Right atrium auricular region (tissue), 2 donors: ENCODE measurements at places on chromosomes 1 and 21. TPM values are rescaled to one million over a fixed set of nuclear protein-coding genes. Genes with fewer than 3 reads are reported as not detected.

The PCSK9 gene
- 0.47 TPM for total RNA-seq

GRCh38 chr21:25126564-25126963 lies 480.7 kb downstream of the MRPL39 start:
- H3K4me1 ChIP-seq: no peaks in the 10 kb centered on the region
- H3K27me3 ChIP-seq: no peaks in the 10 kb centered on the region
- no peaks in the 10 kb centered on the region for H3K36me3 ChIP-seq
- H3K4me3 ChIP-seq: no peak overlapping the region
- H3K27ac ChIP-seq: no peak overlapping the region

DNA sequence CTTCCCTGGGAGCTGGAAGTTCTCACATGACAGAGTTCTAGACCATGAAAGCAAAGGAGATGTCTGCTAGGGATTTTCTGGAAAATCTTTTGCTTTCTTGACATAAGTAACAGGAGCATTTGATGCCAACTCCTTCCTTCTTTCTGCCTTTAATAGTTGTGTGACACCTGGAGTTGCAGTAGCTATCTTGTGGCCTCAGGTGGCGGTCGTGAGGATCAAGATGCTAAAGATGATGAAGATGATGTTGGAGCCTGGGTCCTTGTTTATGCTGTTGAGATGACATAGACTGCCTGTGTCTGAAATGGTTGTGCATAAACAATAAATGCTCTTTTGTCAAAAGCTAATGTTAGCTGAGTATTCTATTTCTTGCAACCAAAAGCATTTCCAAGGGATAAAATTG lies 32.7 kb upstream of the KIRREL1 start:
- DNase-seq: no peak
- no peaks in the 10 kb centered on the region for H3K27me3 ChIP-seq
- no peak overlapping the region for H3K4me3 ChIP-seq
- no peaks in the 10 kb centered on the region for H3K36me3 ChIP-seq
- no peak overlapping the region for H3K27ac ChIP-seq
- no peaks in the 10 kb centered on the region for H3K4me1 ChIP-seq

GRCh38 chr1:106722466-106722865 lies 334.0 kb upstream of the PRMT6 start:
- no peaks in the 10 kb centered on the region for H3K36me3 ChIP-seq
- no peak for DNase-seq
- H3K27me3 ChIP-seq: no peaks in the 10 kb centered on the region
- H3K4me1 ChIP-seq: no peaks in the 10 kb centered on the region

- no peaks in the 10 kb centered on the region for H3K4me1 ChIP-seq
- H3K36me3 ChIP-seq: peaks cover 9% of the 10 kb centered on the region
- no peak overlapping the region for H3K27ac ChIP-seq
- H3K27me3 ChIP-seq: no peaks in the 10 kb centered on the region
- no peak overlapping the region for H3K4me3 ChIP-seq
These were observed 71.1 kb upstream of the DIRAS3 start for GRCh38 chr1:68121536-68121935.
